ENCODE measurements at places on chromosomes 3 and 15. TPM values are rescaled to one million over a fixed set of nuclear protein-coding genes. Genes with fewer than 3 reads are reported as not detected.

SHC4 gene
- 4.0 TPM for total RNA-seq

ACTRT3 gene
- total RNA-seq: 2.8 TPM

NAA50 gene
- total RNA-seq: 162 TPM

SKOR1 gene
- 0.22 TPM for total RNA-seq

ROPN1B gene
- total RNA-seq: not detected

TMC3 gene
- total RNA-seq: not detected

IMP3 gene
- total RNA-seq: 101 TPM

GHSR gene
- not detected for total RNA-seq

PPP1R14D gene
- total RNA-seq: not detected

PRR23E gene
- total RNA-seq: not detected

SLC28A1 gene
- not detected for total RNA-seq

SUSD5 gene
- total RNA-seq: 0.66 TPM

ARPP21 gene
- 0.14 TPM for total RNA-seq

Measured in placental pericyte (primary cell).